ENCODE measurements at places on chromosomes 4 and X.

DNA sequence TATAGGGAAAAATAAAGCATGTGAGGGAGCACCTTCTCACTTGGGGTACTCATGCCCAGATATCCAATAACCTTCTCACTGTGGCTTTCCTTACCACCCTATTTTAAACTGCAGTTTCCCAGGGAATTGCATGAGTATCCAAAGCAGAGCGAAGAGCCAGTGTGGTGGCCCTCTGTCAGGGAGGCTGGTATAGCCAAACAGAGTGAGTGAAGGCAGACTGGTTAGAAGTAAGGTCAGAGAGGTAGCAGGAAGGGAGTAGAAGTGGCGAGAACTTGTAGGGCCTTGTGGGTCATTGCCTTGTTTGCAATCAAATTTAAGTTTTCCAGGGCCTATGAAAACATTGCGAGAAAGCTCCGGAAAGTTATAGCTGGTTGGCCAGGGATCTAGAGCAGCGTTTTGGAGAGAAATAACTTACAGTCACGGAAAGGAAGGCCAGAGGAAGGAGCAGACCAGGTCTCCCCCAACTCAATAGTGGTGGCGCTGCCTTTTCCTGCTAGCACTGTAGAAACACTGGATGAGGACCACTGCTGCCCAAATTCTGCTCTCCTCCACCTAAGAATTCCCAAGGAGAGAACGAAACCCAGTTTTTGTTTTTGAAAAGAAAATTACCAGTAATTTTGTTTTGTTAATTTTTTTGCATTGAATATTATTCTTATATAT lies 77.2 kb downstream of the PDLIM5 start:
- no peak for DNase-seq

DNA sequence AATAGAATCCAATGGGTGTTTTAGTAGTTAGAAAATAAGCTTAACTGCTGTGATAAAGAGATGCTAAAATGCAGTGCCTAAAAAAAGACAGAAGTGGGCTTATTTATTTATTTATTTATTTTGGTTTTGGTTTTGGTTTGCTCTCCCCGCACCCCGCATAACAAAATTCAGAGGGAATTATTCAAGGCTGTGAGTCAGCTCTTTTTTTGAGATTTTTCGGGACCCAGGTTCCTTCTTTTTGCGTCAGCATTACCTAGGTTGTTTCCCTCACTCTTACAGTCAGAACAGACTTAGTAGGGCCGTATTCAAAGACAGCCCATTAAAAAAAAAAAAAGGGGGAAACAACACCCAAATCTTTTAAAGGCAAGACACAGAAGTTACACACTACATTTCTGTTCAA lies 1495.5 kb upstream of the ADGRL3 start:
- DNase-seq: no peak

DNA sequence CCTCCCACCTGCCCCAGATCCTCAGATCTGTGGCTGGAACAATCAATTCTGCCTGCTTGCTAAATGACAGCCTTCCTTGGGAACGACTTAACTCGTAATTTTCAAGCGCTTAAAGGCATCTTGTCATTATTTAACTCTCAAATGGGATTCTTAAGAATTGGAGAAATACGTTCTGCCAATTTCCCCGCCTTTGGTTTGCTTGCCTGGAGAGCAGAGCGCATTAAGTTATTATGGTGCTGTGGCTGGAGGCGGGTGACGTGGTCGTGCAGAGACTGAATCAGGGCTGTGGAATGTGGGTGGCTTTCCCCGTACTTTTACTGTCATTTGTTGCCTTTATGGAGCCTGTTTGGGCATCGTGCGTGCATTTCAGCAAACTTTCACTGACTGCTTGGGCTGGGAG lies 78.9 kb upstream of the PSAPL1 start:
- DNase-seq: peak; percentile 39

DNA sequence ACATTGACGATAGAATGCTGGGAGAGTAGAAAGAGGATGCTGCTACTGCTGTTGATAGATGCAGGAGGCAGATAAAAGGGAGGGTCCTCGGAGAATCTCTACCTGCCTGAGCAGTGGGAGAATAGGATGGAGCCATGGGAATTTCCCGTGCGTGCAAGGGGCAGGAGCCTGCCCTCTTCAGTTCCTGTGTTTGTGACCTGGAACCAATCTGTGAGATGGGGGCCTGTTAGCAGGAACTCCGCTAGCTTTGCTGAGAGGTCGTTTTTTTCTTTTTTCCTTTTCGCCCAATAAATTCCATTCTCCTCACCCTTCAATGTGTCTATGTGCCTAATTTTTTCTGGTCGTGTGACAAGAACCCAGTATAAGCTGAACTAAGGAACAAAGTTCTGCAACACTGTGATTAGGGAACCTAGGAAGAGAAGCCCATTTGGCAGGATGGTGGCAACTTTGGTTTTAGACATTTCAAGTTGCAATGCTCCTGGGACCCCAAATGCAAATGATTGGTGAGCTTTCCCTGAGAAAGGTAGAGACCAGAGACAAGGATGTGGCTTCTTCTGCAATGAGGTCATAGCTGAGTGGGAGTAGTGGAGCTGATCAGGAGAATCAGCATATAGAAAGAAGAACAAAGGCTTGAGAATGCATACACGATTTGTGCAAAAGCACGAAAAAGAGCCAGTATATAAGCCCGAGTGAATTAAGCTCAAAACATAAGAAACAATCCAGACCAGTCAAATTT lies 23.9 kb downstream of the SLC39A8 start:
- DNase-seq: no peak

GRCh38 chrX:40098264-40099054 lies 701 bp upstream of the BCOR start:
- DNase-seq: peak; percentile 66

- no peak for DNase-seq
Measured at GRCh38 chr4:7001271-7001670, 41.9 kb upstream of the TADA2B start.

DNA sequence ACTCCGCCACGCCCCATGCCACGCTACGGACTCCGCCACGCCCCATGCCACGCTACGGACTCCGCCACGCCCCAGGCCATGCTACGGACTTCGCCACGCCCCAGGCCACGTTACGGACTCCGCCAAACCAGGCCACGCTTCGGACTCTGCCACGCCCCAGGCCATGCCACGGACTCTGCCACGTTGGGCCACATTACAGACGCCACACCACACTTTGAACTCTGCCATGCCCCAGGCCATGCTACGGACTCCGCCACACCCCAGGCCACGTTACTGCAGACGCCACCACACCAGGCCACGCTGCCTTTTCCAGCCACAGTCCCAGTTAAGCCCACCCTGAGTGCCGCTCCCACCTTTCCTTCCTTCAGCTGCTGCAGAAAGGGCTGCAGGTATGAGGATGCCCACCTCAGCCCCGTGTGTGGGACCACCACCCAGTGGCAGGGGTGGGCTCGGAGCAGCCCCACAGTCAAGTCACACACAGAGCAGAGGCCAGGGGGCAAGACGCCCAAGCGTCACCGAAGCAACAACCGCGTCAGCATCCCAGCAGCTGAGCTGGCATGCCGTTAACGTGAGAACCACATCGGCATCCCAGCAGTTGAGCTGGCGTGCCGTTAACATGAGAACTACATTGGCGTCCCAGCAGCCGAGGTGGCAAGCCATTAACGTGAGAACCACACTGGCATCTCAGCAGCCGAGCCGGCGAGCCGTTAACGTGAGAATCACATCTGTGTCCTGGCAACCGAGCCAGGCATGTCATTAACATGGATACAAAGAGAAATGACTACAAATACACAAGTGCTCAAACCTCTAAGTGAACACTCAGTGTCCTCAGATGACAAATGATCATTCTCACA lies 26.4 kb downstream of the GAK start:
- DNase-seq: no peak

DNA sequence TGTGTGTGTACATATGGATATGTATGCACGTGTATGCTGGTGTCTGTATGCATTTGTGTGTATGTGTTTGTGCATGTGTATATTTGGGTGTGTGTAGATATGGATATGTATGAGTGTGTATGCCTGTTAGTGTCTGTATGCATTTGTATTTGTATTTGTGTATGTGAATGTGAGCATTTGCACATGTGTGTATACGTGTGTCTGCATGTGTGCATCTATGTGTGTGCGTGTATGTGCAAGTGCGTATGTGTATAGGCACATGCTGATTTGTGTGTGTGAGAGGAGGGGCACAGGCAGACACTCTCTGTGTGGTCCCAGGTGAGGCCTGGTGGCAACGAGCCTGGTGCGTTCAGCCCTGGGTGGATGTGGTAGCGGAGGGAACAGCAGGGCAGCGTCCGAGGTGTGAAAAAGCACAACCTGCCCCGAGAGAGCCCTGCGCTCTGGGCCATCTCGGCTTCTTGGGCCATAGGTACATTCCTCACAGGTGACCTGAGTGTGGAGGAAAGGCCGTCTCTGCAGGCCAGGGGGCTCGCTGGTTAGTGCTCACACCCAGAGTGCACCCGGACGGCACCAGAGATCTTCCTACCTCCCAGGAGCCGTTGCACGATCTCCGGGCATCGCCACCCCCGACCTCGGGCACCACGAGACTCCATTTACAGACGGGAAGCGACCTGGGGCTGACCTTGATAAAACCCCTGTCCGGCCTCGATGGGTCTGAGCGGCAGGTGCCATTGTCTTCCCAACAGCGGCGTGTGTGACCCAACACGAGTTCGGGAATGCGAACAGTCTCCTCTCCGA lies 45.0 kb downstream of the ASMT start:
- DNase-seq: no peak

- DNase-seq: no peak
Measured at GRCh38 chr4:92305878-92306520, 2.2 kb downstream of the GRID2 start.

DNA sequence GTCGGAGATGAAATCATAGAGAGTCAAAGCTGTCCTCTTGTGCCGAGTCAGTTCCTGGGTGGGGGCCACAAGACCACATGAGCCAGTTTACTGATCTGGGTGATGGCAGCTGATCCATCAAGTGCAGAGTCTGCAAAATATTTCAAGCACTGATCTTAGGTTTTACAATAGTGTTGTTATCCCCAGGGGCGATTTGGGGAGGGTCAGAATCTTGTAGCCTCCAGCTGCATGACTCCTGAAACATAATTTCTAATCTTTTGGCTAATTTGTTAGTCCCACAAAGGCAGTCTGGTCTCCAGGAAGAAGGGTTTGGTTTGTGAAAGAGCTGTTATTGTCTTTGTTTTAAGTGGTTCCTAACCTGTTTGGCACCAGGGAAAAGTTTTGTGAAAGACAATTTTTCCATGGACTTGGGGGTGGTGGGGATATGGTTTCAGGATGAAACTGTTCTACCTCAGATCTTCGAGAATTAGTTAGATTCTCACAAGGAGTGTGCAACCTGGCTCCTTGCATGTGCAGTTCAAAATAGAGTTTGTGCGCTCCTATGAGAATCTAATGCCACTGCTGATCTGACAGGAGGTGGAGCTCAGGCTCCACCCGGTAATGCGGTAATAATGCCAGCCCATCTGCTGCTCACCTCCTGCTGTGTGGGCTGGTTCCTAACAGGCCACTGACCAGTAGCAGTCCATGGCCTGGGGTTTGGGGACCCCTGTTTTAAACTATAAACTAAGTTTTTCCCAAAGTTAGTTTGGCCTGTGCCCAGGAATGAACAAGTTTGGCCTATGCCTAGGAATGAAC lies 29.2 kb downstream of the METAP1 start:
- DNase-seq: peak; percentile 3

- DNase-seq: peak; percentile 63
Measured at GRCh38 chrX:150365051-150365989, 2.2 kb downstream of the MAMLD1 start.

- no peak for DNase-seq
Measured at GRCh38 chr4:183139058-183139750, 40.1 kb downstream of the WWC2 start.

GRCh38 chrX:45056428-45057145 lies 144.1 kb downstream of the DIPK2B start:
- DNase-seq: no peak

DNA sequence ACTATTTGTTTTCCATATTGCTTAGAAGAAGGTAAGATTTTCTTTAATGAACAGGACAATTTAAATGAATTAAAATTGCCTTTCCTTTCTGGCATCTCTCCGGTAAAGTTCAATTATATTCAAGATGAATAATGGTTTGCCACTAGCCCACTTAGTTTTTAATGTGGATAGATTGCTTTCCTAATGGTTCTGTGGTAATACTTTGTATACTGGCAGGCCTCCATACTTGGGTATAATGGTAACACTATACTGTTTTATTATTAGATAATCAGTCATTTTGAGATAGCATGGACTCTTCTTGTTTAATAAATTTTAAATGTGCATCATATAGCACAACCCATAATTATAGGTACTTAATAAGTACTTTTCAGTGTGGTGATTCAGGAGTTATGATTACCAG lies 89.5 kb downstream of the ELOVL6 start:
- DNase-seq: no peak

DNA sequence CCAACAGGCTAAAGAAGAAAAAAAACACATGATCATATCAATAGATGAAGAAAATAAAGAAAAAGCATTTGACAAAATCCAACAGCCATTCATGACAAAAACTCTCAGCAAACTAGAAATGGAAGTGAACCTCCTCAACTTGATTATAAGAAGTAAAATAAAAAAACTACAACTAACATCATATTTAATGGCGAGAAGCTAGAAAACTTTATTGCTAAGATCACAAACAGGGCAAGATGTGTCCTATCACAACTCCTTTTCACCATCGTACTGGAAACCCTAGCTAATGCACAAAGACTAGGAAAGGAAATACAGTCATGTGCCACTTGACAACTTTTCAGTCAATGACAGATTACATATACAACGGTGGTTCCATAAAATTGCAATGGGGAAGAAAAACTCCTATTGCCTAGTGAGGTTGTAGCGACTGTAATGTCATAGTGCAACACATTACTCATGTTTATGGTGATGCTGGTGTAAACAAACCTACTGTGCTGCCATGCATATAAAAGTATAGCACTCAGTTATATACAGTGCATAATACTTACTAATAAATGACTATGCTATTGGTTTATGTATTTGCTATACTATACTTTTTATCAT lies 12.1 kb upstream of the MANBA start:
- no peak for DNase-seq

- no peak for DNase-seq
Measured at GRCh38 chrX:135308345-135308855, 880 bp upstream of the ETDC start.

- no peak for DNase-seq
Measured at GRCh38 chr4:31737419-31737818, 1017.2 kb downstream of the PCDH7 start.

DNA sequence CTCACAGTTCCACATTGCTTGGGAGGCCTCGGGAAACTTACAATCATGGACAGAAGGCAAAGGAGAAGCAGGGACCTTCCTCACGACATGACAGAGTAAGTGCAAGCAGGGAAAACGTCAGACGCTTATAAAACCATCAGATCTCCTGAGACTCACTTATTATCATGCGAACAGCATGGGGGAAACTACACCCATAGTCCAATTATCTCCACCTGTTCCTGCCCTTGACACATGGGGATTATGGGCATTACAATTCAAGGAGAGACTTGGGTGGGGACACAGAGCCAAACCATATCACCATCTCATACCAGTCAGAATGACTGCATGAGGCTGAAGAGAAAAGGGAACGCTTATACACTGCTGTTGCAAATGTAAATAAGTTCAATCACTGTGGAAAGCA lies 1066.9 kb upstream of the PCDH7 start:
- no peak for DNase-seq

- DNase-seq: no peak
Measured at GRCh38 chrX:107736781-107737531, 38.6 kb downstream of the TSC22D3 start.

- DNase-seq: peak; percentile 47
Measured at GRCh38 chr4:73676861-73677323, 56.7 kb upstream of the RASSF6 start.

GRCh38 chr4:76723924-76724323 lies 174.0 kb downstream of the SOWAHB start:
- DNase-seq: peak; percentile 20

All from MG63 (cell line).